Astrocyte of the spinal cord (primary cell): ENCODE measurements at places on chromosomes 11 and 22.

DNA sequence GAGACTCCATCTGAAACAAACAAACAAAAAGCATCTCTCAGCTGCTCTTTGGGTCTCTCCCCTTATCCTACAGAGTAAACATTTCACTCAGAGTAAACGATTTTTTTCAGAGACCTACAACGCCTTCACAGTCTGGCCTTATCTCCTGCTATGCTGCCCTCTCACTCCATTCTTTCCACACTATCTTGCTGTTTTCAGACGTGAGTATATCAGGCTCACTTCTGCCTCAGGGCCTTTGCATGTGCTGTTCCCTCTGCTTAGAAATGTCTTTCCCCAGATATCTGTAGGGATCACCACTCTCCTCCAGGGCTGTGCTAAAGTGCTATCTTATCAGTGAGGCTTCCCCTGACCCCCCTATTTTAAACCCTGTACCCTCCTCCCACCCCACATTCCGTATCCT is 6.5 kb downstream of the RIBC2 start:
- DNase-seq: no peak

DNA sequence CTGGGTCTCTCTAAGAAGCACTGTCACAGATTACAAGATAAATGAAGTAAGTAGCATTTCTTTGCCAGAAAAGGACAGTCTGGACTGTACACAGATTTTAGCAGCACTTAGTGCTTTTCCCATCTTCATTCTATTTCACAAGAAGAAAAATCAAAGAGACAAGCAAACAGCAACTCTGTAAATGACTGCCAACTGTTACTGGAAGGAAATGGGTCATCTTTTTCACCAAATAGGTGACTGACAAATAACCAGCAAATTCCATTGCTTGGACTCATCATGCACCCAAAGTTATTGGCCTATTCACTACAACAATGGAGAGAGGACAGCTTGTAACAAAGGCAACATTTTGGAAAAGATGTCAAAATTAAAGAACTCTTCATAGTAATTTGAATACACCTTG is 28.9 kb upstream of the CARD18 start:
- DNase-seq: peak; percentile 18

GRCh38 chr22:43272869-43273318 is 70.3 kb downstream of the SCUBE1 start:
- DNase-seq: no peak

GRCh38 chr11:114193730-114194679 is 102.2 kb upstream of the NNMT start:
- no peak for DNase-seq

GRCh38 chr11:116874251-116874650 is 36.8 kb upstream of the APOA1 start:
- no peak for DNase-seq
